ENCODE measurements at places on chromosomes 16 and 17.

DNA sequence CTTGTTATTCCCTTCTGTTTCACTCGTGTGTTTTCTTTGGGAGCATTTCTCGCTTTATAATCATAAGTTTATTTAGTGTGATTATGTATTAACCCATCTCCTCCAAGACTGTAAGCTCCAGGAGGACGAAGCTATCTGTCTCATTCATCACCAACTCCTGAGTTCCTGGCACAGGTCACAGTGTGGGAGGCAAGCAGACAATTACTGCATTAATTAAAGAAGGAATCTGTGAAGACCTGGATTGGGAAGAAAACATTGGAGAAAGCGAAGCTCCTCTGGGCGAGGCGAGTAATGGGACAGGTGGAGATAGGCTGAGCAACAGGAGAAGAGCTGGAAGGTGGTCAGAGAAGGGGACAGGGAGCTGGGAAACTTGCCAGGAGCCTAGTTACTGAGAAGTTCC, 7.8 kb upstream of the CAMKK1 start:
- no peak for DNase-seq

- peak; percentile 4 for DNase-seq
These were observed 301.4 kb downstream of the CA10 start for GRCh38 chr17:51857052-51857597.

- DNase-seq, result no peak
These were observed 95.1 kb upstream of the ZFHX3 start for GRCh38 chr16:73143002-73143401.

GRCh38 chr16:55301385-55302008, 22.5 kb upstream of the IRX6 start:
- DNase-seq, result peak; percentile 54

DNA sequence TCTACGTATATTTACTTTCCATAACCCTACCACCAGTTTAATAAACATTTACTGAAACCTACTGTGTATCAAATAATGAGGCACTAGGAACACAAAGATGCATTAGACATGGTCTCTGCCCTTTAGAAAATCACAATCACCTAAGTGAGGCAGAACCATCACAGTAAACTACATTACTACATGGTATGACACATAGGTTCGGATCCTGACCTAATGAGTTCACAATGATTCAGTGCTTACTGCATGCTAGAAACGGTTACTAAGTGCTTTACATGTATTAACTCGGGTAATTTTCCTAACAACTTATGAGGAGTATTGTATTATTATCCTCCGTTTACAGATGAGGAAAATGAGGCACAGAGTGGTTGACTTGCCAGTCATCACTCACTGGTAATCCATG, 5.2 kb upstream of the SYNRG start:
- no peak for DNase-seq

- DNase-seq, result no peak
These were observed 145.3 kb downstream of the SPECC1 start for GRCh38 chr17:20154286-20155000.

- DNase-seq, result peak; percentile 80
These were observed 9.1 kb downstream of the TMEM208 start for GRCh38 chr16:67235816-67236562.

DNA sequence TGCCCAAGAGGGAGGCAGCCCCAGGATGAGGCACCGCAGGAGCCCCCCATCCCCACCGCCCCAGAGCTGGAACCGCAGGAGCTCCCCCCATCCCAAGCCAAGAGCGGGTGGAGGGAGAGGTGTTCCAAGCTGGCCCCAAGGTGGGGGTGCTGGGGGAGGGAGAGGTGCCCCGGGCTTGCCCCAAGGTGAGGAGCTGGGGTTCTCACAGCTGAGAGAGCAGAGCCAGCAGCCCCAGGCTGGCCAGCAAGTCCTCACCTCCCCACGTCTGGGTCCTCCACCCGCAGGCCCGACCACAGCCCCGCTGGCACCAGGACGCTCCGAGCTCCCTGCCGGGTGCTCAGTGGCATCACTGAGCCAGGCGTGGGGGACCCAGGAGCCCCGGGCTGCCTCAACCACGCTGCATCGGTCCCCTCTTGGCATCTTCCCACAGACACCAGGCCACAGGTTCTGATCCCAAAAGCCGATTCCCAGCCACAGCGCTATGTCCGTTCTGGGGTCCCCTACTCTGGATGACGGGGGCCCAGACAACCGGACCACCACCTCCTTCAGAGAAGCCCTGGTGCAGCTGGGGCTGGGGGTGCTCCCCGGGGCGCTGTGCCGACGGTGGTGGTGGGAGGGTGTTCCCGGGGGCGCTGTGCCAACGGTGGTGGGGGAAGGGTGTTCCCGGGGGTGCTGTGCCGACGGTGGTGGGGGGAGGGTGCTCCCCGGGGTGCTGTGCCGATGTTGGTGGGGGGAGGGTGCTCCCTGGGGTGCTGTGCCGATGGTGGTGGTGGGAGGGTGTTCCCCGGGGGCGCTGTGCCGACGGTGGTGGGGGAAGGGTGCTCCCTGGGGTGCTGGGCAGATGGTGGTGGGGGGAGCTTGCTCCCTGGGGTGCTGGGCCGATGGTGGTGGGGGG, 15.4 kb upstream of the WDR45B start:
- DNase-seq, result no peak

DNA sequence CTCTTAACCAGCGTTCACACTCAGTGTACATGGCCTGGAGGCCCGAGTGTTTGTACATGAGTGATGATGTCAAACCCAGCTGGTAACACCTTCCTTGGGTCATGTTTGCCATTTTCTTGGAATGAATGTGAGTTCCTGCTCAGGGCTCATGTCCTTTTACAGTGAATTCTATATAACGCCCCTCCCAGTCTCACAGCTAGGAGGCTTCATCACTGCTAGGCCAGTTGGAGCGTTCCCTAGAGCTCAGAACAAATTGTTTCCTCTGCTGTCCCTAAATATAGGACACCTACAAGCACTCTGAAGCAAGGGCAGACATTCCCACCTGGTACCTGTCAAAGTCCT, 5.5 kb downstream of the TIMM22 start:
- DNase-seq, result no peak

DNA sequence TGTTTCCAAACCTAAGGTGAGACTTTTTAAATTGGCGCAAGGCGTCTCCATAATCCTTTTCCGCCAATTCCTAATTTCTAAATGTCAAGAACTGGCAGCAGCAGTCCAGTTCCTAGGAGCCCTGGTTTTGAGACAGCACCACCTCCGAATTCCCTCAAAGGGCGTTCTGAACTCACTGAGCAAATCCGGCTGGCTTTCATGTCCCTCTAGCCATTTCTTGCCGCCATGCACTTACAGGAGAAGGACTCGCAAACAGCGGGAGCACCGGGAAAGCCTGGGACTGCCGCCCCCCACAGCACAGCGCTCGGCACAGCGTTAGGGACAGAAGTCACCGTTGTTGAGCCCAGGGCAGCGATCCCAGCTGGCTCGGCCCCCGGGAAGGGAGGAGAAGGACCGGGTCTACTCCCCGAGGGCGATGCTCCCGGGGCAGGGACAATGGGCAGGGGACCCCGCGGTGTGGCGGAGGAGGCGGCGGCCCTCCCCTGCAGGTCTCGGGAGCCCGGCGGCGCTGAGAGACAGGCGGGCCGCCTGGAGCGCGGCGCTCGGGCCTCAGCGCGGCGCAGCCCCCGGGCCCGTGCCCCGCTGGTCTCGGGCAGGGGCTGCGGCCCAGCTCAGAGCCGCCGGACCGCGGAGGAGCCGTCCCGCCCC, 545 bp downstream of the ARHGAP17 start:
- peak; percentile 53 for DNase-seq

DNA sequence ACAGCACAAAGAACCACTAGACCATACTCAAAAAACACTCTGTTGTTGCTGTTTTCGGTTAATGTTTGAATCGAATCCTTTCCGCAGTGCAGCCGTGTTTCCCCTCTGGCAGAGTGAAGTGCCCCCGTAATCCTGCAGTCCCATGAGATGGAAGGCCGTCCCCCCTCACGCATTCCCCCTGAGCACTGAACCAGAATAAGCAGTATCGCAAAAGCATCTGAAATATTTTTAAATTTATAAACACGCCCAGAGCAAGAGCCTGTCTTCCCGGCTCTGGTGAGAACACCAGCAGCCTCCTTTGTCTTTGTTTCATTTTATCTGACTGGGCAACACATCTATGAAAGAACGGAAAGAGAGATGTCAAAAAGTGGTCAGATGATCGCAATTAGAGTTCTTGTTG, 121.0 kb upstream of the ADAMTS18 start:
- no peak for DNase-seq

GRCh38 chr17:50805486-50805885, 29.9 kb upstream of the WFIKKN2 start:
- DNase-seq, result no peak

GRCh38 chr17:63686138-63686685, 13.7 kb downstream of the LIMD2 start:
- no peak for DNase-seq

DNA sequence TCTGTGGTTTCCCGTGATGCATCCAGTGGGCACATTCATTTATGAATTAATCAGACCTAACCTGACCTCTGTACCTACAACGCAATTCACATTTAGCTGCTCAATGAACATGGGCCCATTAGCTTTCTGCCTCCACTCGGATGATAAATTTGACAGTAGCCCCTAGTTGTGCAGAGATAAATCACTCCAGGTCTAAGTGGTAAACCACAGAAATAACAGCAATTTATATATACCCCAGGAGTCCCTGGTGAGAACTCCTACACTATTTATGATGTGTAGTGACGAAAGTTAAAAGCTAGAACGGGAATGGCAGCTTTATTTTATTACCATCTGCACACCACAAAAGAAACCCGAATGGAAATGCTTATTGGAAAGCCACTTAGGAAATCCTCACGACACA, 371.5 kb downstream of the HAPSTR1 start:
- no peak for DNase-seq

DNA sequence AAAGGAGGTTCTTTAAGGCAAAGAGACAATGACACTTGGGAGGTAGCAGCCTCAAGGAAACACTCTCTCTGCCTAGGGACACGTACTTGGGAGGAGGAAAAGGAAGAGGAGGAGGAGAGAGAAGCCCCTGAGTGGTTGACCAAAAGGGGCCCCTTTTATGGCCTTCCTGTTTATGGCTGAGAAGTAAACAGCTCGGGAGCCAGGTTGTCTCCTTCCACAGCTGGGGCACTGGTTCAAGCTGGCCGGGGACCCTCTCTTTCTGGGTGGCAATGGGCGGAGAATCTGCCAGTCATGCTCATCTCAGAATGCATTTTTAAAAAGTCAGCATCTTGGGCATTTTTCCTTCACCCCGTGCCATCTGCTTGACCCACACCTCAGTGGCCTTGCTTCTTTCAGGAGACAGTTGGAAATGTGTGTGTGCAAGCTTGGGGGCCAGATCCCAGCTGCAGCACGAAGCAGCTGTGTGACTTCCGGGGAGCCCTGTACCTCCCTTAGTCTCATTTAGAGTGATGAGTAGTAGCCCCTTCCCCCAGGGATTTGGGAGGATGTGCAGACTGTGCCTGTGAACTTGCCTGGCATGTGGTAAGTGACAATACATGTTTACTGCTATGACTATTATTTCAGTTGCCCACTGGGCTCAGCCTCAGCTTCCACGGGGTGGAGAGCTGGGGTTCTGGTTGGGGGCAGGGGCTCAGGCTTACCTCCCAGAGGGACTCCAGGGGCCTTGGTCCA, 33.8 kb upstream of the SALL1 start:
- no peak for DNase-seq

- no peak for DNase-seq
These were observed 19.7 kb downstream of the SEZ6 start for GRCh38 chr17:28985950-28986713.

DNA sequence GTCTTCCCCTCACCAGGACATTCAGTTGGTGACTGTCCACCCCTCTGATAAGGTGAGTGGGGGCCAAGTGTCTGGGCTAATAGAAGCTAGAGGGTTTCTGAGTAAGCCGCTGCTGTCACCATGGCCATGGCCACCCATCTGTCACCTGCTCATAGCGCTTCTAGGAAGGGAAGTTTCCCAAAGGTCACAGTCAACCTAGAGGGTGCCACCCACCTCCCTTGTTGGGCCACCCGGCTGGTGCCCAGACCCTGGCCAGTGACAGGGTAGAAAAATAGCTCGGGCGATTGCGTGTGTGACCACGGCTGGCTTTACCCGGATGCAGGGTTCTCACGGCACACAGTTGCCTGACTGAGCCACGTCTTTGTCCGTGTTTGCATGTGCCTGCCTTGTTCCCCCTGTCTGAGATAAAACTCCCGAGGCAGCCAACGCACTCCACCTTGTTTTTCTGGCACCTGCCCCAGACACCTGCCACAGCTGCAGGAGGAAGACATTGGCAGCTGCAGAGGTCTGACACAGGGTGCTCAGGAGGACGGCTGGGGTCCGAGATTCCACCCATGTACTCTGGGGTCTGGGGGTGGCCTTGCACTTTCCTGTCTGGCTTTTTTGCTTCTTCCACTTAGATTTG, 809 bp downstream of the PIRT start:
- DNase-seq, result no peak

- no peak for DNase-seq
These were observed 21.5 kb downstream of the METRNL start for GRCh38 chr17:83100853-83101391.

DNA sequence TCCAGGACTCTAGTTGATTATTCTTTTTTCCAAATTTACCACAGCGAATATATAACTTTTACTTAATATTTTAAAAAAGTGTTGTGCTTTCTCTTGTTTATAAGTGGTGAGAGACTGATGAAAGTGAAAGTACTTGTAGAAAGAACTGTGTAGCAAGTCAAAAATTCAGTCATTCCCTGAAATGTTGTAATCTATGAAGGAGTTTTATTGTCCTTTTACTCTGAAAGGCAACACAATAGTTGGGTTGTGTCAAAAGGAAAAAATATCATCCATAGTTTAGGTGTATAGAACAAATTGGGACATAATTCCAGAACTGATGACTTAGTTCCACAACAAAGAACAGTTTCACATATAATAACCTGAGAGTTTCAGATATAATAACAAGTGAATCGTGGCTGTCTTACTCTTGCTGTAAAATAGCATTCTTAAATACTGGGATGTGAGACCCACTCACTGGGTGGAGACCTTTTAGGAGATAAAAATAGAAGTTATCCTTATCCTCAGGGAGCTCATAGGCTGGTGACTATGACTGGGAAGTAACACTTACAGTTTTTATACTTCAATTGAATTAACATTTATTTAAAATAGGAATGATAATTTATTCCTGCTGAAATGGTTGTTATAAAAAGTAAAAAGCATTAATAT, 20.6 kb downstream of the CYB5B start:
- DNase-seq, result peak; percentile 69

- DNase-seq, result peak; percentile 64
These were observed 542 bp downstream of the ZNF764 start for GRCh38 chr16:30557707-30557956.

DNA sequence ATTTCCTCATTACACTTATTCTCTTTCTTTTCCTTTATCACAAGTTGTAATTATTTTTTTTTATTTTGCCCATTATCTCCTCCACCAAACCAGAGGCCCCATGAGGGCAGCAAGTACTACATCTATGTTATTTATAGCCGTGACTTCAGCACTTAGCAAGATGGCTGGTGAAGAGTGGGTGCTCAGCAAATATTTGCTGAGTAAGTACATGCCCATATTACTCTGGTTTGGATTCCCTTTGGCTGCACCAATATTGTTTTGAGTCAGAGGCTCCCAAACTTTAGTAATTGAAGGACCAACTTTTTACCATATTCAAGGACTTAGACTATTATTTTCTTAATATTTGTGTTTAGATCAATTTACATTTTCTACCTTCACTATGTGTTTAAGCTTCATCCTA, 83.2 kb downstream of the HS3ST2 start:
- DNase-seq, result no peak
